ENCODE measurements at places on chromosomes 1 and 21. TPM values are rescaled to one million over a fixed set of nuclear protein-coding genes. Genes with fewer than 3 reads are reported as not detected.
A peak's percentile ranks its signal among the peaks of the same experiment; 100 is the strongest.

RPF1 gene
- 22.0 TPM for total RNA-seq

- peak; percentile 77 for DNase-seq
Measured at GRCh38 chr1:246005067-246005466, 502.0 kb downstream of the SMYD3 start.

TCEA3 gene
- 1.5 TPM for total RNA-seq

GRCh38 chr21:24714646-24715200 is 892.6 kb downstream of the MRPL39 start:
- DNase-seq = no peak

GRCh38 chr21:36692114-36692834 is 6.6 kb upstream of the SIM2 start:
- no peak for DNase-seq

CCDC190 gene
- not detected for total RNA-seq

- no peak for DNase-seq
Measured at GRCh38 chr21:33046455-33046854, 20.7 kb downstream of the OLIG2 start.

ICOSLG gene
- total RNA-seq = 5.4 TPM

KIF14 gene
- 4.7 TPM for total RNA-seq

BGLAP gene
- total RNA-seq = not detected

HOOK1 gene
- total RNA-seq = 9.6 TPM

DNA sequence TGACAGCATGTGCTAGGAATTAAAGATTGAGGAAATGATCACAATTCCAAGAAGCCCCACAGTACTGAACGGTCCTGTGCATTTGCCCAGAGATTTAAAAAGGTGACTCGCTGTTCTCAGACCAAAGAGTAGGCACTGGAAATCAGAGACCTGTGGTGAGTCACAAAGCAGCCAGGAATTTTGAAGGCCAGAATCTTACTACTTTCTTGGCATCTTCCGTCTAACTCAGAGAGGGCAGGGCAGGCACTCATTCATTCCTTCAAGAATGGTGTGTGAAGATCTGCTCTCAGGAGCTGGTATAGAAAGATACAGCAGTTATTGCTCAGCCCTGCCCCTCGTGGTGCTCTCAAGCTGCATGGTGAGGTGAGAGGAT is 57.9 kb downstream of the BRINP2 start:
- DNase-seq = peak; percentile 78

KCNJ9 gene
- not detected for total RNA-seq

DNA sequence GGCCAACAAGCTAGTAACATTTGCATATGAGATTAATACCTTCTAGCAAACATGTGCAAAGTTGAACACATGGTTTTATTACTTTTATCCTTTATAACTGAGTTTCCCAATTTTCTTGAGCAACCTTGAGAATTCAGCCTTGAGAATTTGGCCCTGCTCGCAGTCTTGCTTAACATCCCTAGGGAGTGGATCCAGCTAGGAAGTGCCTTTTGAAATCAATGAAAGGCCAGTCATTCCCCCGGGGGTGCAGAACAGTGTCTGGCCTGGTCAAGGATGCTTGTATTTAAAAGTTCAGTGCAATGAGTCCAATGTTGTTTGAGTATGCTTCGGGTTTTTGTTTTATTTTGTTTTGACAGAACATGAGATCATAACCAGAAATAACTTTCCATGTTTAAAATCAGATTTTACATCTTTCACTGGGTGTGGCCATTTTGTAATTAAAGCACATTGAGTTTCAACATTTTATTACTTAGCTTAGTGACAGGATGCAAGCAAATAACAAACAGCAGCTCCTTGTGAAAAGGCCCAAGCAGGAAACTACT is 16.7 kb downstream of the PALMD start:
- peak; percentile 81 for DNase-seq

DNA sequence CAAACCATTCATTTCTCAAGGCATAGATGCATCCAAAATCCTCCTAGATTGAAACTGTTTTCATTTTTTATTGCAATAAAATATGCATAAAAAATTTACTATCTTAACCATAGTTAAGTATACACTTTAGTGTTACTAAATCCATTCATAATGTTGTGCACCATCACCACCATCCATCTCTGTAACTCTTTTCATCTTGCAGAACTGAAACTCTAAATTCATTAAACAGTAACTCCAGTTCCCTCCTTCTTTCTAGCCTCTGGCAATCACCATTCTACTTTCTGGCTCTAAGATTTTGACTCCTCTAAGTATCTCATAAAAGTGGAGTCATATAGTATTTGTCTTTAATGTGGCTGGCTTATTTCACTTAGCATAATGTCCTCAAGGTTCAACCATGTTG is 236.8 kb downstream of the SMYD3 start:
- no peak for DNase-seq

- DNase-seq = no peak
Measured at GRCh38 chr1:66351478-66351877, 182.5 kb upstream of the SGIP1 start.

CFHR5 gene
- total RNA-seq = not detected

CCDC185 gene
- total RNA-seq = not detected

DNA sequence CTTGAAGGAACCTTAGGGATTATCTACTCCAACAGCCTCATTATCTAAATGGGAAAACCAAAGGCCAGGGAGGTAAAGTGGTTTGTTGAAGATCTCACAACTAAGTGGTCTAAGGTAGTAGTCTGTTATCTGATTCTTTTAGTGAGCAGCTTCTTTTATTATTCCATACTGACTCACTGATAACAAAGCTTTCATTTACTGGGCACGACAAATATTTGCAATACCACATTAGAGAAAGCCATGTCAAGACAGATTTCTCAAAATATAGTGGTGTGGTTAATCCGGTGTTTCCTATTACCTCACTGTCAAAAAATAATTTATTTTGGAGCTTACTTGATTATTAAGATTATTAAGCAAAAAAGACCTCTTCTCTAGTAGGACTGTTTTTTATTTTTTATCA is 369.1 kb downstream of the S1PR1 start:
- DNase-seq = no peak

- no peak for DNase-seq
Measured at GRCh38 chr1:200035397-200035955, 8.0 kb downstream of the NR5A2 start.

DNA sequence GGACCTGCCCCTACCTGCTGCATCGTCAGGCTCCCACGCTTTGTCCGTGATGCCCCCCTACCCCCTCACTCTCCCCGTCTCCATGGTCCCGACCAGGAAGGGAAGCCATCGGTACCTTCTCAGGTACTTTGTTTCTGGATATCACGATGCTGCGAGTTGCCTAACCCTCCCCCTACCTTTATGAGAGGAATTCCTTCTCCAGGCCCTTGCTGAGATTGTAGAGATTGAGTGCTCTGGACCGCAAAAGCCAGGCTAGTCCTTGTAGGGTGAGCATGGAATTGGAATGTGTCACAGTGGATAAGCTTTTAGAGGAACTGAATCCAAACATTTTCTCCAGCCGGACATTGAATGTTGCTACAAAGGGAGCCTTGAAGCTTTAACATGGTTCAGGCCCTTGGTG is 8.9 kb downstream of the SPATA46 start:
- DNase-seq = no peak

MAP1LC3C gene
- not detected for total RNA-seq

DNA sequence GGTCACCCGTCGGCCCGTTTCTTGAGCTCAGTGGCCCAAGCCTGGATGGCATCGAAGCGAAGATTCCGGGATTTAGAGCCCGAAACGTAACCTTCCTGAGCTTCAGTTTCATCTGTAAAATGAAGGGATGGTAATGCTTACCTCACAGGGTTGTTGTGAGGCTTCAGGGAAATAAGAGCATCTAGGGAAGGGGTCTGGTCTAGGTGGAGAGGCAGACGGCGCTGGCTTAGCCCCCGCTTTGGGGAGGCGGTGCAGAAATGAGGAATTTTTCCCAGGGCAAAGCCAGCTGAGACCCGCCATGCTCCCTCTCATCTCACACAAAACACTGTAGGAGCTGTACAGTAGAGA is 717 bp upstream of the MYCL start:
- DNase-seq = no peak

DNA sequence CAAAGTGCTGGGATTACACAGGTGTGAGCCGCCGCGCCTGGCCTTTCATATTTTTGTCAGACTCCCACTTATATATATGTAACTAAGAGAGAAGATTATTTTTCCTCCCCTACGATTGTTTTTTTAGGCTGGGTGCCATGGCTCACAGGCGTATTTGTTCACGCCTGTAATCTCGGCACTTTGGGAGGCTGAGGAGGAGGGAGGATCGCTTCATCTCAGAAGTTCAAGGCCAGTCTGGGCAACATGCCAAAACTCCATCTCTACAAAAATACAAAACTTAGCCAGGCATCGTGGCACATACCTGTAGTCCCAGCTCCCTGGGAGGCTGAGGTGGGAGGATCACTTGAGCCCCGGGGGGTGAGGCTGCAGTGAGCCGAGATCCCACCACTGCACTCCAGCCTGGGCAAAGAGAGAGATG is 23.9 kb upstream of the ITLN2 start:
- DNase-seq = no peak

- peak; percentile 84 for DNase-seq
Measured at GRCh38 chr1:63969441-63969901, 195.7 kb downstream of the ROR1 start.

GRCh38 chr1:59494145-59494833 is 197.4 kb downstream of the FGGY start:
- no peak for DNase-seq

PHGDH gene
- total RNA-seq = 219 TPM

DNA sequence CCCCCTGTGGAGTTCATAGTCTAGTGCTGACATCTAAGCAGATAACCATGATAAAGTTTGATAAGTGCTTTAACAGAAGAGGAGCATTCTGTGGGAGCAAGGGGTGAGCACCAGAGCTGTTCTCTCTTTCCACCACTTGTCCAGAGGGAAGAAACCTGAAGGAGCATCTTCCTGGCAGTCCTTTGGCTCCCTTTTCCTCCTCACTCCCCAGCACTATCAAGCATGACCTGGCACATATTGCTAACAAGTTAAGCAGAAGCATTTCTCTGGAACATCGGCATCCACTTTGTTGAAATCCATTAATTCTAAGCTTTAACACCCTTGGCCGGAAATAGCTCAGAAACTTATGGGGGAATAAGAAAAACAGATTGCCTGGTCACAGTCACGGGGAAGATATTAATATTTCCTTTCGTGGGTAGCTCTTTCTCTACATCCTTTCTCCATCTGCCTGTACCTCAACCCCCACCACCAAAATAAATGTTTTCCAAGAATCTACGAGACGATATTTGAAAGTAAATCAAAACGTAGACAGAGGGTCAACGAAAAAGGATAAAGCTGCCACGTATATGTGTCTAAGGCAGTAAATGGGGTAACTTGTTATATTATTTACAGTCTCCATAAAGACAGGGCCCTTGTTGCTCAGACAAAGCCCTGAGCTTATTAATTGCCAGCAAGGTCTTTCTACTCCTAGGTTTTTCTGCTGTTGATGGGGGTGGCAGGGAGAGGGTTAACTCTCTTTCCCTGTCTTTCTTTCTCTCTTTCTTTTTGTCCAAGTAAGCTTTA is 351.4 kb downstream of the NUF2 start:
- DNase-seq = no peak

TMPRSS2 gene
- total RNA-seq = 0.83 TPM

DNA sequence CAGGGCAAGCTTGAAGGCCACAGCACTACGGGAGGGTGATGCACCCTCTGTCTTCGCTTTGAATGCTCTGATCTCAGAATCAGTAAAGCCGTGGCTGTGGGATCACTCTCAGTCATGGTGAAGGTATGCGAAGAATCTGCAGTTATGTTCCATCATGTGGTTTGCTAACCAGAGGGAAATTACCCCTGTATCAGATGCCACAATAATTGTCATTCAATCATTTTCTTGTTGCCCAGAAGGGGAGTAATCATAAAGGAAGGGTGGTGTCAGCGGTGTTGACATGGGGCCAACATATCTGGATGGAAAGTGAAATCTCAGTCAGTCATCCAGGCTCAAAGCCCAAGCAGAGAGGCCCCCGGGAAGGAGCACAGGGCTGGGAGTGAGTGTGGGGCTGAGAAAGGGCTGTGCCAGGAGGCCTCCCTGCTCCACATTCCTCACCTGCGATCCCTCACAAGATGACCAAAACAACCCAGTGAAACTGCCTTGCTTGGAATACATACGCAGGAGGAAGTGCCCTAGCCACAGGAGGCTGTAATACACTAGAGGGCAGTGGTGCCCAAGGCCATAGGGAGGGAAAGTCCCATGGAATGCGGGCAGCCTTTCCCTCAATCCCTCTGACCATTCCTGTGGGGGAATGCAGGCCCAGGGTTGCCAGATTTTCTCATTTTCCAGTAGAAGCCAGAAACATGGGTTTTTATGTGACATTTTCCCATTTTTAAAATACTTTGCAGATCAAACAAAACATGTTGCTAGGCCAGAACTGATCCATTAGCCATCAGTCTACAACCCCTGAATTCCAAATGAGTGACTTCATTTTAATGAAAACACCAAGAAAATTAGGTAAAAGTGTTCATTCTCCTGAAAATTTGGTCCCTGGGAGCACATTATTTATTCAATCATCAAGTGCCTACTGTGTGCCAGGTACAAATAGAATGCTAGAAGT is 95.7 kb upstream of the VANGL1 start:
- DNase-seq = peak; percentile 97

DNA sequence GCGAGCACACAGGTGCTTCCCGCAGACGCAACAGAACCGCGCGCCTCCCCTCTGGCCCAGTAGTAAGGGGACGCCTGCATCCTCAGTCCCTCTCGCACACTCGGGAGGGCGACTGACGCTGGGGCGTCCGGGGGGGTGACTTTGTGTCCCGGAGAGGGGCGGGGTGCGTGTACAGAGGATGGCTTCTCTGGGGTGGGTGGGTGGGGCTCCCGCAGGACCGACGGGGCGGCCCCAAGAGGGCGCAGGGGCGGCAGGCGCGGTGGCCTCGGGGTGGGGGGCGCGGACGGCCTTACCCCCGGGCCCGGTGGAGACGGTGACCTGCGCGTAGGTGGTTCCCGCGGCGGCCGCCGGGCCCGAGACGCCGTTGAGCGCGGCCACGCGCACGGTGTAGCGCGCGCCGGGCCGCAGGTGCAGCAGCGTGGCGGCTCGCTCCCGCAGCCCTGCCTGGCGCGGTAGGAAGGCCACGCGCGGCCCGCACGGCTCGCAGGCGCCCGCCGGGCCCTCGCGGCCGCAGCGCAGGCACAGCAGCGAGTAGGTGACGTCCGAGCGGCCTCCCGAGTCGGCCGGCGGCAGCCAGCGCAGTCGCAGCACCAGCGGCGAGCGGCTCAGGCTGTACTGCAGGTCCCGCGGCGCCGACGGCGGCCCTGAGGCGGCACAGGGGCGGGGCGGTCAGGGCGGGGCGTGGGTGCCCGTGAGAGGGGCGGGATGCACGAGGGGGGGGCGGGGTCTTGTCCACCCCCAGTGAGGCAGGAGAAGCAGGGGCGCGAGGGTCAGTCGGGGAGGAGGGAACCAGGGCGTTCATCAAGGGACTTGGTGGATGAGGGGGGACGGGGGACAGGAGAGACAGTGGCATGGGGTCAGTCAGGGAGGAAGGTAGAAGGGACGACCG is 12.1 kb downstream of the EPHA10 start:
- DNase-seq = no peak

GRCh38 chr1:210344706-210345105 is 16.0 kb downstream of the HHAT start:
- peak; percentile 66 for DNase-seq

FALEC gene
- total RNA-seq = not detected

- peak; percentile 46 for DNase-seq
Measured at GRCh38 chr1:89545264-89546038, 20.8 kb downstream of the LRRC8B start.

GRCh38 chr1:184456189-184456588 is 69.4 kb downstream of the C1orf21 start:
- DNase-seq = no peak

GRCh38 chr1:207404849-207405525 is 49.1 kb upstream of the CR2 start:
- DNase-seq = peak; percentile 52

KIF17 gene
- total RNA-seq = 0.99 TPM
